ENCODE measurements at places on chromosomes 16 and 17.

GRCh38 chr16:54063279-54063773, 223.3 kb downstream of the IRX3 start:
- DNase-seq = no peak

- peak; percentile 59 for DNase-seq
Observed at GRCh38 chr17:8745586-8746500, 1.2 kb upstream of the CCDC42 start.

GRCh38 chr16:83887080-83887479, 11.8 kb upstream of the MLYCD start:
- DNase-seq = no peak

- no peak for DNase-seq
Observed at GRCh38 chr16:77273-77806, 685 bp upstream of the MPG start.

DNA sequence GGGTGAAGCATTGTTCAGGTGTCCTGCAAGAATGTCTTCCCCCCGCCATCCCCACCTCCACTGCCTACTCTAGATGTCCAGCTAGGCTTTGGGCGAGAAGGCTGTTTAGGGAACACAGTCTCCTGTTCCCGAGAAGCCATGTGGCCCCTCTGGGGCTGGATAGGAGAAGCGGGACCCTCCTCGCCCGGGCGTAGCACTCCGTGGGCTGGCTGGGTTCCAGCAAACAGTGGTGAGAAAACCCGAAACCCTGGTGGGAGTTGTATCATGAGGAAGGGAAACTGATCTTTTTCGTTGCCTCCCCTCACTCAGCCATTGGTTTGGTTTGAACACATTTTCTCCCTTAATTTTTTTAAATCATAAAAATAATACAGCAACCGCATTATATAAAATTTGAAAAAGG, 56.6 kb downstream of the IRF8 start:
- DNase-seq = no peak

DNA sequence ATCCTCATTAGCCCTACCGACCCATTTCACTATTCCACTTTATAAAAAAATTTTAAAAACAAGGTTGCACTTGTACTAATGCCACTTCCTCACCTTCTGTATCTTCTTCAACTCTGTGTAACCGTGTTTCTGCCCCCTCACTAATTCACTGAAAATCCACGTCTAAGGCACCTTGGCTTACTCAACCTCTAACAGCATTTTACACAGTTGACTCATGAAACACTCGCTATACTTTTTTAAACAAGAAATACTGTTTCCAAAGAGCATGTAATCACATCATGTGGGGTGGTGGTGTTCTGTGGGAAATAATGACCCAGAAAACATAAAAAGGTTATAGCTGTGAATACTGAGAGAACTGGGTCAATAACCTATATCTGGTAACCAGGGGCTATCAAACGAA, 79.9 kb downstream of the NCOR1 start:
- no peak for DNase-seq

GRCh38 chr17:58231641-58232040, 6.7 kb upstream of the LPO start:
- no peak for DNase-seq

GRCh38 chr17:872855-873254, 90.7 kb downstream of the MRM3 start:
- DNase-seq = no peak

GRCh38 chr16:68434624-68435210, 13.6 kb downstream of the SMPD3 start:
- DNase-seq = no peak

DNA sequence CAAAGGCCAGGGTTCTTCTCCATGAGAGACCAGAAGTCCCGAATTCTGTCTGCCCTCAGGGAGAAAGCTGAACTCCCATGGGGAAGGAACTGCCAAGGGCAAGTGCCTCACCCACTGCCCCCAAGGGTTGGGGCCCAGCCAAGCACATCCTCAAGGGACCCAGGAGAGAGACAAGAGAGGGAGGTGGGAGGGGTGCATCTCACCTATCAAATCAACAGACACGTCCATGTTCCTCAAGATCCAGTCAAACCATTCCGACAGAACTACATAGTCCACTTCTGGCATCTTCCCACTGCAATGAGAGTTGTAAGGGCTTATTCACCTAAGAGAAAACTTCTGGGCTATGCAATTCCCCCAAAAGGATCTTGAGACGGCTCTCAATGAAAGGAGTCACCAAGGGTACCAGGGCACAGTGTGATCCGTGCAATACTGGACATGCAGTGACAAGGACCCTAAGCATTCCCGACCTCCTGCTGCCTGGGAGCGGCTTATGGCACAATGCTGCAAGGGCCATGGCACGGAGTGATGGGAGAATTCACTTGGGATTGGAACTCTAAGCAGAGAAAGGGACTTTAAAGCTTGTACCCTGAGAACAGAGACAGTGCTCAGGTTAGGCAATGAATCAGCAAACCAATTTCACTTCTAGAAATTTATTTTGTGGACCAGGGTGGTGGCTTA, 32.2 kb downstream of the TK2 start:
- DNase-seq = no peak

DNA sequence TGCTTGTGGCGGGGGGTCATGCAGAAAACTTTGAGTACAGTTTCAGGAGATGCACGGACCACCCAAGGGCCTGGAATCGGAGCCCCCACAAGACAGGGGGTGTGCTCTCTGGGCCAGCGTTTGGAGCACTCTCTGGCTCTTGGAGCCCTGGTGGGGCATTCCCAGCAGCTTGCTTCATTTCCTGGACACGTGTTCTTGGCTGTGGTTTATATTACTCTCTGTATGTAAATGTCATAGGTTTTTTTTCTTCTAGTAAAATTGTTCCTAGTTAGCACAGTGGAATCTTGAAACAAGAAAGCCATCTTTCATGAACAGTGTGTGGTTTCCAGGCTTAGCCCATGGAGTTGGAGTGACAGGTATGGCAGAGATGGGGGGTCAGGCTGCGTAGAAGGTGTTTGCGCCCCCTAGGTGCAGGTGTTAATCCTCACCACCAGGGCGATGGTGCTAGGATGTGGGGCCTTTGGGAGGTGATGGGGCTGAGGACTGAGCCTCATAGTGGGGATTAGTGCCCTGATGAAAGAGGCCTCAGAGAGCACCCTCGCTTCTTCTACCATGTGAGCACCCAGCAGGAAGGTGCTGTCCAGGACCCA, 79.8 kb downstream of the JPH3 start:
- no peak for DNase-seq

- peak; percentile 45 for DNase-seq
Observed at GRCh38 chr16:10964891-10965326, 20.5 kb downstream of the CLEC16A start.

DNA sequence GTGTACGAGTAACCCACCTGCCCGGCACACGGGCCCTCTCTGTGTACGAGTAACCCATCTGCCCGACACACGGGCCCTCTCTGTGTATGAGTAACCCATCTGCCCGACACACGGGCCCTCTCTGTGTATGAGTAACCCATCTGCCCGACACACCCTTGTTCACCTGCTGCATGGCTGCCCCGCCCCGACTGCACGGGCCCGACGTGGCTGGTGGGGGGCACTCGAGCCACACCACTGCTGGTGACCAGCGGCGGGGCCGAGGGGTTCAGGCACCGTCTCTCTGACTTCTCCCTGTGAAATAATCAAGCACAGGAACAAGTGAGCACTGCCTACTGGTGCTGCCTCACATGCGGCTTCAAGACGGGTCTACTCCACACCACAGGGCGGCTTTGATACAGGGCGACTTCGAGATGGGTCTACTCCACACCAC, 22.1 kb downstream of the MAP1LC3B start:
- no peak for DNase-seq

DNA sequence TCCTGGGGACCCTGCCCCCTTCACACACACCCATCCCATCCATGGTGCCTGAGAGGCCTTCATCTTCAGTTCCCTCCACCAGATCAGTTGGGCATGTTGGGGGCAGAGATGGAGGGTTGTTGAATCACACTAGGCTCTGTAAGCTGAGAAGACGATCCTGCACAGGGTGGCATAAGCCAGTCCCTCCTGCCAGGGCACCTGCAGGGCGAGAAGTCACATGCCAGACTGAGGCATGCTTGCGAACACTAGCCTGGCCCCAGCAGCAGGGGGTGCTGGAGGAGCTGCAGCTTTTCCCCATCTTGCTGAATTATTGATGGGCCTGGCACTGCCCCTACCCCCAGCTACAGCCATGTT, 6.1 kb upstream of the TBX2 start:
- no peak for DNase-seq

- no peak for DNase-seq
Observed at GRCh38 chr17:28327031-28327607, 8.1 kb downstream of the TMEM97 start.

- no peak for DNase-seq
Observed at GRCh38 chr17:63032142-63032541, 66.1 kb downstream of the TANC2 start.

- no peak for DNase-seq
Observed at GRCh38 chr17:34883106-34884000, 77.9 kb downstream of the CCT6B start.

Data from stimulated activated CD4-positive, alpha-beta T cell treated with anti-CD3 and anti-CD28 coated beads, Interleukin-1b, Interleukin-23, amount 100 ng/mL, for 24 hours (primary cell).